ENCODE measurements at places on chromosomes 3 and 15.
A peak's percentile ranks its signal among the peaks of the same experiment; 100 is the strongest.

GRCh38 chr3:101084404-101084803, 91.2 kb upstream of the ABI3BP start:
- no peak for DNase-seq

DNA sequence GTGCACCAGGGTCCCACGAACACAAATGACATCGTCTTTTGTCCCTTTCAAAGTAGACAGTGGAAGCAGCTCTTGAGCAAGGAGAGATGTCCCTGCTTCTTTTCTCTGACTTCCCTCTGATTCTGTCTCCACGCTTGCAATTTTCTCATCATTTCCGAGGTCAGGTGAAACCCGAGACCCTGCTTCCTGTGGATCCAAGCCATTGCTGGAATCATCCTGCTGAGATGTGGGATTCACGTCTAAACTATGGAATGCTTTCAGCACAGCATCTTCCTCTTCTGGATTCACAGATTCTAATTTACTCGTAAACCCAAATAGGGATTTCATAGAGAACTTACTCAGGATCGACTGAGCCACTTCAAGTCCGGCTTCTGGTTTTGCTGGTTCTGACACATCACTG, 127.1 kb downstream of the FMN1 start:
- no peak for DNase-seq

DNA sequence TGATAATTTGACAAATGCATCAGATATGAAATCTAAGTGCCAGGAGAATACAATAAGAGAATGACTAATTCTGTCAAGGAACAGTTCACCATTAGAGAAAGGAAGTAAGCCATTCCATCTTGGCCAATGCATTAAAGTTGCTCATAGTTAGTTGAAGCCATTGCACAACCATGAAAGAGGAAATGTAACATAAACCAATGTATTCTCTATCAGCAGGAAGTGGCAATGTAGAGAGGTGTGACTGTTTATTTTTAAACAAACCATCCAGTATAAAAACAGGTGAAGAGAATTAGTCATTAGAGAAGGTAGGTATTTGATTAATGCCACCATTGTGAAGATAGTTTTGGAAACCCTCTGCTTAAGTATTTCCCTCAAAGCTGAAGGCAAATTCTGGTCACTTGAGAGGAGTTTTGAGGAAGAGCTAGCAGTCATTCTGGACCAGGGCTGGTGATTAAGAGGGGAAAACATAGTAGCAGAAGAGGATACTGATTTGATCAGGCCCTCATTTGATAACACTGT, 10.7 kb upstream of the ANXA2 start:
- no peak for DNase-seq

DNA sequence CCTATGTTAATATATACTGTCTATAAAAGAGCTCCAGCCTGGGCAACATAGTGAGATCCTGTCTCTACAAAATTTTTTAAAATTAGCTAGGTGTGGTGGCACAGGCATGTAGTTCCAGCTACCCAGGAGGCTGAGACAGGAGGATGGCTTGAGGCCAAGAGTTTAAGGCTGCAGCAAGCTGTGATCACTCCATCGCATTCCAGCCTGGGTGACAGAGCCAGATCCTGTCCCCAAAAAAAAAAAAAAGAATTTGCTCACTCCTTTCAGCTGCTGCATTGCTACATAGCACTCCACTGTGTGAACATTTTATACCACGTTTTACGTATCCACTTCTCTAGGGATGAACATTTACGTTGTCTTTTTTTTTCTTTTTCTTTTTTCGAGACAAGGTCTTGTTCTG, 6.0 kb upstream of the TSEN2 start:
- no peak for DNase-seq

GRCh38 chr3:107644631-107645030, 121.9 kb downstream of the BBX start:
- no peak for DNase-seq

GRCh38 chr15:83578691-83579090, 75.2 kb upstream of the ADAMTSL3 start:
- DNase-seq, result no peak

DNA sequence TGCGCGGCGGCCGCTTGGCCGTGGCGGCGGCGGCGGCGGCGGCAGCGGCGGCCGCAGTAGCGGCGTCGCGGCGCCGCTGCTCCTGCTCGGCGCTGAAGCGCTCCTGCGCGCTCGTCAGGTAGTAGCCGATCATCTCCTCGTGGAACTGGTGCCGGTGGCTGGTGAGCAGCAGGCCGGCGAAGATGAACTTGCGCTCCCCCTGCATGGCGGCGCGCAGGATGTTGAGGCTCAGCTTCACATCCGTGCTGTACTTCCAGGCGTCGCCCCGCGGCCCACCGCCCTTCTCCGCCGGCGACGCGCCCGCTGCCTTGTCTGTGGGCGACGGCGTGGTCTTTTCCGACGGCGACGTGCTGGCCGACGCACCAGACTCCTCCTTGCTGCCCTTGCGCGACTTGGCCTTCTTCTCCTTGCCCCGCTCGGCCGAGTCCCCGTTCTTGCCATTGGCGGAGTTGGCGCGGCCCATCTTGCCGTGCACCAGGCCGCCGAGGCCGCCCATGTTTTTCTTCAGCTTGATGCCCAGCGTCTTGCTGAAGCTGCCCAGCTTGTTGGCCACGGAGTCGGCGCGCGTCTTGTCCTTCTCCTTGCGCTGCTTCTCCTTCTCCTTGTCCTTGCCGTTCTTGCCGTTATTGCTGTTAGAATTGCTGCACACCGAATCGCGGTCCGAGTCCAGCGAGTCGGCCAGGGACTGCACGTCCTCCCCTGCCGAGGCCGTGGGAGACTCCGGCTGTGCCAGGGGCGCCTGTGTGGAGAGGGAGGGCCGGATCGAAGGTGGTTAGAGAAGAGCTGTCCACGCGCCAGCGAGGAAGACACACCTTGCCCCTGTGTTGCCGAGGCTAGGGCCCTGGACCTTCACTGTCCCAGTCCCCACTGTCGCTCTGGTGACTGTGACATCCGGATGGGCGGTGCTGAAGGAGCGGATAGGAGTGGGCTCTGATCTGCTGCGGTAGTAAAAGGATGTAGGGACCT, 157.6 kb downstream of the KLF13 start:
- DNase-seq, result no peak

DNA sequence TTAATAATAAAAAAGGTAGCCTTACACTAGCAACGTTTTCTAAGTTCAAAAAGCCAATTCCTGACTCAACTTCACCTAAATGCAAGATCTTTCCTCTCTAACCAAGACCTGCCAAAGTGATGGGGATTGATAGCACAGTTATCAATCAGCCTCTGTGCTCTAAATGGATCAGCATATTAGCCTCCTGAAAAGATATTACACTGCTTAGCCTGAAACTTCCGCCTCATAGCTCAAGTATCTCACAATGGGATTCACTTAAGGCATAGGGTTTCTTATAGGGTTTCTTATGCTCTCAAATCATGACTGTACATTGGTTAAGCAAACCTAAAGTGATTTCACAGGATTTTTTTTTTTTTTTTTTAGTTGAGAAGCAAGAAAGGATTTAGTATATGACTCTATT, 436 bp upstream of the SLC9A9 start:
- no peak for DNase-seq

GRCh38 chr15:85044251-85044853, 62.7 kb downstream of the PDE8A start:
- peak; percentile 52 for DNase-seq

DNA sequence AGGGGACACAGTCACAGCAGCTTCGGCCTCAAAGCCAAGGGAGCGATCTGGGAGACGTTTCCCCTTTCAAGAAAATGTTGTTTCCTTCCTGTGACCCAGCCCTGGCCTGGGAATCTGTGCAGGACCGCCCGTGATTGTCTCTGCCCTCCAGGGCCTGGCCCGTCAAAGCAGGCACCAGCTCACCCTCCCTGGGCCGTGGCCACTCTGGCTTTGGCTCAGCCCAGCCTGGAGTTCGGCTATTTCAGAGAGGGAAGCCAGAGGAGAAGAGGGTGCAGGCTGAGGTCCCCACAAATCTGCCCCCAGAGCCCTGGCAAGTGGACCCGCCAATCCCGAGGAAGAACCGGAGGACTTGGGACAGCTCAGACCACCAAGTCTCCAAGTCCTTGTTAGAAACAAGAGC, 12.7 kb downstream of the GATA2 start:
- DNase-seq, result no peak

DNA sequence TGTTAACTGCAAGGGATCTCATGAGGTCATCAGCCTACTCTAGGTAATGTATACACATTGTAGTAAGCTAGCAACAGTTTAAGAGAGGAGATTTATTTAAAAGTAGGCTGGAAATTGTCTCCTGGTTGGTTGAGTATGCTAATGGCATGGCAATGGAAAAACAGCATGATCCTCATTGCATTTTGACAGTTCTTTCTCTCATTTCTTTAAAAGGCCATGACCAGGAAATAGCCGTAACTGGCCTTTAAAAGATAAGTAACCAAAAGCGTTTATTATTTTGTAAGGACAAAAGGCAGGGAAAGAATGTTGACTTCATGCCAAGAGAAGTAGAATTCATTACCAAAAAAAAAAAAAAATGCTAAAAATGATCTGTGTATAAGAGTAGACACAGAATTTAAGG, 310.3 kb downstream of the FGF12 start:
- DNase-seq, result no peak

- DNase-seq, result no peak
These were observed 125.5 kb upstream of the TRIM42 start for GRCh38 chr3:140552403-140552802.

GRCh38 chr3:23797491-23797890, 8.3 kb upstream of the UBE2E1 start:
- no peak for DNase-seq

GRCh38 chr3:10328460-10329071, 7.7 kb upstream of the SEC13 start:
- DNase-seq, result no peak

GRCh38 chr3:118760585-118761290, 273.9 kb downstream of the IGSF11 start:
- DNase-seq, result no peak

All from nucleus accumbens (tissue), 56 donors.